ENCODE measurements at places on chromosomes 7 and 10. TPM values are rescaled to one million over a fixed set of nuclear protein-coding genes. Genes with fewer than 3 reads are reported as not detected.

Gene CYP26C1
- total RNA-seq = 0.14 TPM

Gene RADIL
- total RNA-seq = not detected

Gene BMPER
- total RNA-seq = not detected

Gene UPP1
- total RNA-seq = 602 TPM

Gene PNLIPRP3
- 9.5 TPM for total RNA-seq

Gene LIPK
- not detected for total RNA-seq

Gene TMEM236
- 0.37 TPM for total RNA-seq

Gene ITPRID1
- not detected for total RNA-seq

Gene ANK3
- 3.3 TPM for total RNA-seq

Gene TRIM50
- total RNA-seq = not detected

Gene TMEM196
- not detected for total RNA-seq

Gene ZNF503
- total RNA-seq = 8.1 TPM

Gene GRID1
- not detected for total RNA-seq

Gene TFEC
- total RNA-seq = not detected

Gene LHFPL3
- not detected for total RNA-seq

Gene TSPAN12
- not detected for total RNA-seq

Gene SEMA3E
- 0.51 TPM for total RNA-seq

Gene ASZ1
- not detected for total RNA-seq

Gene PDE6C
- not detected for total RNA-seq

Gene GIMAP7
- not detected for total RNA-seq

Gene PALS2
- total RNA-seq = 45.9 TPM

Gene IRF5
- 10.1 TPM for total RNA-seq

Gene DRGX
- not detected for total RNA-seq

Gene OR6V1
- not detected for total RNA-seq

Gene KIF20B
- 33.7 TPM for total RNA-seq

Gene UBTD1
- 7.2 TPM for total RNA-seq

Gene FRMPD2
- total RNA-seq = 0.98 TPM

Gene RBAK
- total RNA-seq = 14.6 TPM

Gene MORN4
- 14.2 TPM for total RNA-seq

Gene SLC26A4
- total RNA-seq = 0.21 TPM

Gene TUBGCP2
- 96.2 TPM for total RNA-seq

Gene SLC16A9
- total RNA-seq = 0.54 TPM

Gene SRPK2
- 54.4 TPM for total RNA-seq

Gene TAS2R39
- total RNA-seq = not detected

Gene CAV2
- total RNA-seq = 171 TPM

Gene LRRC18
- total RNA-seq = not detected

Gene ARHGEF5
- total RNA-seq = 54.7 TPM

Gene TUBB8
- total RNA-seq = not detected

Gene CDCA7L
- total RNA-seq = 43.6 TPM

Gene SLC13A1
- not detected for total RNA-seq

Gene VSTM2A
- total RNA-seq = not detected

Gene CALD1
- 183 TPM for total RNA-seq

Gene SFTPA1
- not detected for total RNA-seq

Gene GRM3
- not detected for total RNA-seq

Gene ADAM22
- total RNA-seq = not detected

Gene RAB11FIP2
- total RNA-seq = 27.1 TPM

Gene AKR1C8
- total RNA-seq = not detected

Gene SPDYE1
- total RNA-seq = not detected

Gene LLCFC1
- not detected for total RNA-seq

Gene TEX47
- total RNA-seq = not detected

Gene PALD1
- 0.12 TPM for total RNA-seq

Gene A1CF
- total RNA-seq = not detected

Gene CLDN3
- not detected for total RNA-seq

Gene TMEM178B
- 0.02 TPM for total RNA-seq

Gene POU6F2
- total RNA-seq = 0.19 TPM

Gene GNGT1
- not detected for total RNA-seq

Gene INMT
- total RNA-seq = not detected
